ENCODE measurements at places on chromosomes 12 and 14.

- DNase-seq, result no peak
Observed at GRCh38 chr14:81132468-81132867, 88.3 kb downstream of the GTF2A1 start.

GRCh38 chr12:31989571-31990362 lies 30.6 kb downstream of the RESF1 start:
- DNase-seq, result no peak

- no peak for DNase-seq
Observed at GRCh38 chr12:121133838-121134237, 1.2 kb downstream of the P2RX7 start.

DNA sequence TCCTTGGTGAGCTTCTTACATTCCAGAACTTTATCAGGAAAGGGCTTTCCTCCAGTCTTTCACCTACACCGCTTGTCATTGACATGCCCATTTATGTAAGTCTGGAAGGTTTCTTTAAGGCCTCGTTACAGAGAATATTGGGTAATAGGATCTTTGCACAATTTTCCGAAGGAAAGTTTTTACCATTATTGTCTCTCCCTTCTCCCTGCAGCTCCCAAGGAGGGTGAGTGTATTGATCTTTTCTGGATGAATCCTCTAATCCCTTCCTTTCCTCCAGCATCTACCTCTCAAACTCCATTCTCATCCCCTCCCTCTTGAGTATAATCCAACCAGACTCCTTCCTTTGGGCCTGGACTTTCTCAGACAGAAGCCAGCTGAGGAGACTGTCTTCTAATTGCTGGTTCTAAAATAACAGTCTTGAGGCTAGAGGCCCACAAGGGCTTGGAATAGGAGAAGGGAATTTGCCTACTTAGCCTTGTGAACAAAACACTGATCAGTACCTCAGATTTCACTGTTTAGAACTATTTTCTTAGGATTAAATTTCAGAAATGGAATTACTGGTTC lies 21.8 kb downstream of the WNK1 start:
- DNase-seq, result peak; percentile 29

GRCh38 chr14:59103396-59103795 lies 85.1 kb upstream of the DAAM1 start:
- DNase-seq, result no peak

DNA sequence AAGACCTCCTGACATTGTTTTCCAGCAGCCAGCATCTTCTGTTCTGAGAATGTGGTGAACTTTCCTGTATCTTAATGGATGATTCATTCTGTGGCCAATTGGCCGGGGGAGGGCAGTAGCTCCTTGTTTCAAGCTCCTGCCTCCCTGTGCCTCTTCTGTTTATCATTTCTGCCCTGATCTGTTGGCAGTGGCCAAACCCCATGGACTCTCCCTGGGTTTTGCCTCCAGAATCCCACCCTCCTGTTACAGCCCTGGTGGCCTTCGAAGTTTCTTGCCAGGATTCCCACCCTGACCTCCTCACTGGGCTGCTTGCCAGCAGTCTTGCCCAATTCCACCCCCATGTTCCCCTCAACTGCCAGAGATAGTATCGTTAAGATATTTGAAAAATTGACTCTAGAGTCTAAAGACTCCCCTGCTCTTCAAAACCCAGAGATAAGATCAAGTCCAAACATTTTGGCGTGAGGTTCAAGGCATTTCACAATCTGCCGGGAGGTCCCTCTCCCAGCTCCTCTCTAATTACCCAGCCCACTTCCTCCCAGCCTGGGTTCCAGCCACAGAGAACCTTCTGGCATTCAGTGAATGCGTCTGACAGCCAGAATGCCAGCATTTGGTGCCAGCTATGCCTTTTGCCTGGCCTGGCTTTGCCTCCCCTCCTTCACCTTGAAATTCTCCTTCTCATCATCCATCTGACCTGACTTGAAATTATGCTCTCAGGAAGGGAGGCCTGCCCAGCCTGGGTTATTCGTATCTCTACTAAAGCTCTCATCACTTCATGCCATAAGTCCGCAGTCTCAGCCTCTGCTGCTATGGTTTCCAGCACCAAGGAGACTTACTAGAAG lies 37.7 kb upstream of the TXNRD1 start:
- DNase-seq, result peak; percentile 78

- no peak for DNase-seq
Observed at GRCh38 chr12:6250343-6250742, 50.1 kb downstream of the CD9 start.

DNA sequence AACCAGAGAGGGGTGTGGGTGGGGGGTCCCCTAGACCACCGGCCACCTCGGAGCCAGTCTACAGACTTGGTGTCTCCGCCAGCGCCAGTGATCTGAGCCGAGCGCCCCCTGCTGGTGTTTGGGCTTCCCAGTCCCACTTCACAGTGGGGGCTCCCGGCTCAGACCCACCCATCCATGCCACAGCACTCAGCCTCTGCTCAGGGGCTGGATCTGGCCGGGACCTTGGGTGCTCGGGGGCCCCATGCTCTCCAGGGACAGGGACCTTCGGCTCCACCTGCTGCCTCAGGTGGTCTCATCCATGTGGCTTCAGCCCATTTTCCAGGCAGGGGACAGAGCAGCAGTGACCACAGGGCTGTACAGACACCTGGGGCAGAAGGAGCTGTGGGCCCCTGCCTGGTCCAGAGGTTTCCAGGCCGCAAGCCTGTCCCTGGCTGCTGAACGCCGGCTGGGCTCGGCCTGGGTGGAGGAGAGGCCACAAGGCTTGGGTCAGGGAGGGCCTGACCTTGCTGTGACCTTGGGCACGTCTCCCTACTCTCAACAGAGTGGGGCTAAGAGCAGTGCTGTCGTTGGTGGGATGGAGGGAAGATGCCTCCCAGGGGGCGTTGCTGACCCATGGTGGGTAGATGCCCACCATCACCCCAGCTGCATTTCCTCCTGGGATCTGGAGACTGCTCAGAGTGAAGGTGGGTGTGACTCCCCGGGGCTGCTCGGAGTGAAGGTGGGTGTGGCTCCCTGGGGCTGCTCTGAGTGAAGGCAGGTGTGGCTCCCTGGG lies 86.3 kb downstream of the KIF26A start:
- peak; percentile 56 for DNase-seq

DNA sequence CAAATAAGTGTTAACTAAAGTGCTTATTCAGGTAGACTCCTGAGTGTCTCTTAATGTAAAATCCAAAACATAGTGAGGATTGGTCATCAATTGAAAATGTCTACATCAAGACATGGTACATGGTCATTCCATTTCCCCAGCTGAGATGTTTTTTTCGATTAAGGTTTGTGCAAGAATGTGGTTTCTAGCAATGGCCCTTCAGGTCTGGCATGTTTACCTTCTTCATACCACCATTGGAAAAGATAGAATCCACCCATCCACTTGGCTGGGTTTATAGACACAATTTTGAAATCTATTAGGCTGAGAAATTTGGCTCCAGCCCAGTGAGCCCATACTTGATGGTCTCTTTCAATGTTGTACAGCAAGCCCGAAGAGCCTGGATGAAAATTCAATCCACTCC lies 145.9 kb downstream of the ANO4 start:
- DNase-seq, result no peak

DNA sequence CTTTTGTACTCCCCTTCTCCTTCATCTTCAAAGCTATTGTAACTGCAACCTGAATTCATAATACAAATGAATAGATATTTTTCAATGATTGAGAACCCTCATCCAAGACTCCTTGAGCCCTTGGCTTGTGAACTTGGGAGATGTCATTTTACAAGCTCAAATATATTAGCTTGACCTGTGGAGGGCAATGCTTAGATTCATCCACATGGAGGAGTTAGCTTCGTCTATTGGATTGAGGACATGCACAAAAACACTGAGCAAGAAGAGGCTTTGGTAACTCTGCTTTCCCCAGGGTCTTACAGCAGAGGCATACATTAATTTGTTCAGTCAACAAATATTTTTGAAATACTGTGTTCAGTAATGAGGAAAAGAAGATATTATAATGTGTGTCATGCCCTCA lies 101.1 kb downstream of the OTOGL start:
- DNase-seq, result no peak

DNA sequence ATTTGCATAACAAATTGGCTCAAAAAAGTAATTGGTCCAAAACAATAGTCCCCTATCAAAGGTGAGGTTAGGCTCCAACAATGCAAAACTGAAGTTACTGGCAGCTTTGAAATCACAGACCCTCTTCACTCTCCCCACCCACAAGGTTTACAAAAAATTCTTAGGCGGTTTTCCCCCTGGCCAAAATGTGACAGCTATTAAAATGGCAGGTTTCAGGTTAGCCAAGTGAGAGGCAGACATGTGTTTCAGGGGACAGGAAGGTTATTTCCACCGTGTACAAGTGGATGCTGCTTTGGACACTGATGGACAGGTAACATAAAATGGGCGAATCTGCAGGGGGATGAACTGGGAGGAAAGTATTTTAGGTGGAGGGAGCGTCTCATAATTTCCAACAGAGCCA lies 888 bp upstream of the SPIC start:
- DNase-seq, result no peak

DNA sequence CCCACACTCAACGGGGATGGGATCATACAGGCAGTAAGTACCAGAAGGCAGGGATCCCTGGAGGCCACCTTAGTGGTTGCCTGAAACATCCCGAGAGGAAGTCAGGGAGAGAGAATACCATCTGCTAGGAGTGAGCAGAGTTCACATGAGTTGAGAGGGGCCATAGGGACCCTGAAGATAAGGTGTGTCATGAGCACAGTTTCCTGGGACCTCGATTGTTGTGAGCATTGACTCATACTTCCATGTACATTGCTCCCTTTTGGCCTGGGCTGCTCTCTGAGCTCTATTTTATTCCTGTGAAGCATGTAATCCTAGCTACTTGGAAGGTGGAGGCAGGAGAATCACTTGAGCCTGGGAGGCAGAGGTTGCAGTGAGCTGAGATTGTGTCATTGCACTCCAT lies 120.5 kb downstream of the TBC1D30 start:
- no peak for DNase-seq

DNA sequence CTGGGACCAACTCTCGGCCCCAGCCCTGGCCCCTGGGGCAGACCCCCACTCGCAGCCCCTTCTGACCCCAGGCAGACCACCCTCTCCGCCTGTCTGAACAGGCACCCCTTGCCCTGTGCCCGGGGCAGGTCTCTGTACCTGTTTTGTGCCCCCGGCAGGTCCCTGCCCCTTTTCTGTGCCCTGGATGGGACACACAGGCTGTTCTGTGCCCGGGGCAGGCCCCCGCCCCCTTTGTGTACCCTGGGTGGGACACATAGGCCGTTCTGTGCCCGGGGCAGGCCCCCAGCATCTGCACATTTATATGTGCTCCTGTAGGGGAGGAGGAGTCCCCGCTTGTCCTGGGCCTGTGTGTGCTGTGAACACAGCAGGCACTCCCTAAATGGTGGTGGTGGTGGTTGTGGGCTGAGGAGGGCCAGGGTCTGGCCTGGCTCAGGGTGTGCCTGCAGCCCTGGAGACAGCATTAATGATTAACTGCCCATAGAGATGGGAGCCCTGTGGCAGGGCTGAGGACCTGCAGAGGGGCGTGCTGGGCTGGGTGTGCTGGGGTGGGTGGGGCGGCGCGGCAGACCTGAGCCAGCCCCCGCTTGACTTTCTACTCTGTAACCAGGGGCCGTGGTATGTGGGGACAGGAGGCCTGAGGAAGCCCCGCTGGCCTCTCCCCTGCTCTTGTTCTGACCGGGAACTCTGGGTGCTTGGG lies 3.7 kb downstream of the FBRSL1 start:
- no peak for DNase-seq

DNA sequence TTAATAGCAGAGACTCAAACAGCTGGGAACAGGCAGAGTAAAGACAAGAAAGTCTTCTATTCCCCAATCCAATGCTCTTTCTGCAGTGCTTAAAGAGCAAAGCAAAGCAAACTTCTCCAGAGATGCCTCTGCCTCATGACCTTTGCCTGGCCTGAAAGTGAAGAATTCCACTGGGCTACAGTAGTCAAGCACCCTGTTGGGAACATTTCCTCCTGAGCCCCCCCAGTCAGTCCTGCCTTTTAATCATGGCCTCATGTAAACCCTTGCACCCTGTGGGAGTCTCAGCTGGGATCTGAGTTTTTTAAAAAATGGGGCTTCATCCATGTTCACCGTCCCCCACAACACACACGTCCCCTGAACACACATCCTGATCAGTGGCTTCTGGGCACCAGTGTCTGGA lies 62.7 kb upstream of the TSPAN11 start:
- DNase-seq, result no peak

DNA sequence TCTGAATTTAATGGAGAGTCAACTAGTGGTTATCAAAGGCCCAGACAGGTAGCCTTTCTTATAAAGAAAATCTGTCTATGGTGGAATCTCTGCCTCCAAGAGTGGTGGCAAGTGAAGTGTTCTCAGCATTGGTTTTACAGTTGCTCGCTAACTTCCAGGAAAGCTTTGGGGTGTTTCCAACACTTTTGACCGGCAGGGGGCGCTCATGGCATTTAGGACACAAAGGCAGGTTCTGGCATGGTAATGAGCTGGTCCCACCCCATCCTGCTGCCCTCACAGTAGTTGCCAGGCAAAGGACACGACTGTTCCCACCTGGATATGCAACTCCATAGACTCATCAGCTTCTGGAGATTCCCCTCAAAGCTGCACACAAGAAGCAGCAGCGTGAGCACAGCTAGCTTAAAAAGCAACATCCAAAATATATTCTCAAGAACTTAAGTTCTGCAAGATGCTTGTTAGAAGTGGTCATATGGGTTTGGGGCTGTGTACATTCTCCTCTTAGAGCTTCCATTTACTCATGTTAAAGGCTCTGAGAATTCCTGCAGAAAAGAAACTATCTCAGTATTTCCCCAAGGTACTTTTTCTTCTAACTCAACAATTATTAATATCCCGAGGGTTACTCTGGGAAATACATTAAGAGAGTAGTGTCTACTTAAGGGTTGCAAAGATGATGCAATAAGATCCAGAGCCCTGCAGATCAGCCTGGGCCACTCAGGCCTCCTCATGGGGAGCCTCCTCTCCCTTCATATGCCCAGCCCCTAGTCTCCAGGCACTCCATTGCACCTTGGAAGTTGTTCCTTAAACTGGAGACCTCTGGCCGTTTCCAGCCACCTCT lies 14.8 kb downstream of the PROX2 start:
- DNase-seq, result peak; percentile 94

- no peak for DNase-seq
Observed at GRCh38 chr12:28951935-28952334, 197.1 kb upstream of the FAR2 start.

- peak; percentile 23 for DNase-seq
Observed at GRCh38 chr12:42125388-42125767, 19.3 kb downstream of the GXYLT1 start.

GRCh38 chr12:122729583-122730214 lies 945 bp downstream of the HCAR1 start:
- no peak for DNase-seq

GRCh38 chr14:49621114-49621881 lies 699 bp downstream of the MGAT2 start:
- DNase-seq, result peak; percentile 95

GRCh38 chr14:106039400-106039799 lies 513.0 kb downstream of the TMEM121 start:
- no peak for DNase-seq
